HTR-8/SVneo (cell line): ENCODE measurements at places on chromosomes 5 and 9.
A peak's percentile ranks its signal among the peaks of the same experiment; 100 is the strongest.

- no peak for DNase-seq
These were observed 279.6 kb downstream of the FANCC start for GRCh38 chr9:95037789-95038521.

GRCh38 chr5:117266280-117266679 lies 691.7 kb upstream of the SEMA6A start:
- no peak for DNase-seq

- peak; percentile 24 for DNase-seq
These were observed 15.3 kb downstream of the MYMK start for GRCh38 chr9:133509179-133510083.

GRCh38 chr9:134492281-134492691 lies 149.3 kb upstream of the COL5A1 start:
- no peak for DNase-seq

- no peak for DNase-seq
These were observed 47.6 kb upstream of the RNU6ATAC start for GRCh38 chr9:134211811-134212485.

GRCh38 chr5:169336242-169336641 lies 35.3 kb upstream of the SLIT3 start:
- DNase-seq: no peak

DNA sequence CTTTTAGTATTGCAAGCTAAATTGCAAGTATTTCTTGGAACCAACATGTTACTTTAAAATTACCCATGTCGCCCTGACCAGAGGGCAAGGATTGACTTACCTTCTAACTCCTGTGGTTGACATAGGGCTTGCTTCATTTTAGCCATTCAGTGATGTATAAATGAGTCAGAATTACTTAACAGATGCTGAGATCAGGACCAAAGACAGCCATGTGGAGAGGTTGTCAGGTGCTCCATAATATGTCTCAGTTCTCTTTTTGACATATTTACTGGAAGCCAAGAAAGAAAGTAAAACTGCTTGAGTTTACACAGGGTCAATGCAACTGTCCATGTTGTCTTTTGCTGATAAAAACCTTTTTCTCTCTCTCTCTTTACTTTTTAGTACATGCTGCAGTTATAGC lies 33.2 kb downstream of the F2RL2 start:
- no peak for DNase-seq

- DNase-seq: no peak
These were observed 3.4 kb downstream of the SARDH start for GRCh38 chr9:133734590-133735414.

- no peak for DNase-seq
These were observed 53.9 kb downstream of the DPYSL3 start for GRCh38 chr5:147455822-147456450.

GRCh38 chr9:13354733-13355132 lies 75.2 kb upstream of the MPDZ start:
- no peak for DNase-seq

- no peak for DNase-seq
These were observed 38.0 kb downstream of the CREBRF start for GRCh38 chr5:173094012-173094661.

GRCh38 chr5:7705261-7705660 lies 145.7 kb downstream of the CFAP90 start:
- no peak for DNase-seq

DNA sequence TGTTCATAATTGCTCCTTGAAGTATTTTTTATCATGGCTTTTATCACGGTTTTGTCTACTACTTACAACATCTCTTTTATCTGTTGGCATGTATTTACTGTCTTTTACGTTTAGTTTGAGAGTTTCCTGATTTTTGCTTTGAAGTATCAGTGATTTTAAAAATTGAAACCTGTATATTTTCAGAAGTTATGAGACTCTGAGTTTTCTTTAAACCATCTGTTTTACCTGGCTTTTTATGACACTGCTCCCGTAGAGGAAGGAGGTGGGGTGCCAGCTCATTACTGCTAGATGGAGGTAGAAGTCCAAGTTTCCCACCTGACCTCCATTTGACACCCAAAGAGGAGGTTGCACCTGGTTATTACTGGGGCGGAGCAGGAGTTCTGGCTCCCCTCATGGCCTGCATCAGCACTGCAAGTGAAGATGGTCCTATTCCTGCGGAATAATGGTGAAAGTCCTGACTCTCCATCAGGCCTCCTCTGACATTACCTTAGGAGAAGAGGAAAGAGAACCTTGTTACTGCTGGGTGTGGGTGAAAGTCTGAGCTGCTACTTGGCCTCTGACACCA lies 10.0 kb upstream of the ZNF131 start:
- DNase-seq: no peak

GRCh38 chr5:74529101-74529500 lies 111.4 kb downstream of the ENC1 start:
- DNase-seq: no peak
